ENCODE measurements at places on chromosomes 7 and 10.

DNA sequence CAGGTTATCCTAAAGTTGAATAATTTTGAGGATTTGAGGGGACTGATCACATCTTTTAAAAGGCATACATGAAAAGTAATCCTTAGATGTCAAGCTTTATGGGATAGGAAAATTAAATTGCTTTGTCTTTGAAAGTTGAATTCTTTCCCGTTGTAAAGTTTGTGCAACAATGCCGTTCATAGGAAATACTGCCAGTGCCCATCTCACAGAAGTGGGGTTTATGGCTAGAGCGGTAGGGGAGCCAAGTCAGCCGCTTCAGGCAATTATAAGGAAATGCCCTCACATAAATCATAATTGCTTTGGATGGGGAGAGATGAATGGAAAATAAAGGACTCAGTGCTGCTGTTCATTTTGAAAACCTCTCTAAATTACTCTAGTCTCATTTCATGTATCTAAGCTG, 18.1 kb downstream of the CDC123 start:
- no peak for DNase-seq

- DNase-seq: no peak
These were observed 44.1 kb downstream of the RALA start for GRCh38 chr7:39667341-39667923.

GRCh38 chr7:94510582-94511496, 1.2 kb downstream of the CASD1 start:
- DNase-seq: no peak

DNA sequence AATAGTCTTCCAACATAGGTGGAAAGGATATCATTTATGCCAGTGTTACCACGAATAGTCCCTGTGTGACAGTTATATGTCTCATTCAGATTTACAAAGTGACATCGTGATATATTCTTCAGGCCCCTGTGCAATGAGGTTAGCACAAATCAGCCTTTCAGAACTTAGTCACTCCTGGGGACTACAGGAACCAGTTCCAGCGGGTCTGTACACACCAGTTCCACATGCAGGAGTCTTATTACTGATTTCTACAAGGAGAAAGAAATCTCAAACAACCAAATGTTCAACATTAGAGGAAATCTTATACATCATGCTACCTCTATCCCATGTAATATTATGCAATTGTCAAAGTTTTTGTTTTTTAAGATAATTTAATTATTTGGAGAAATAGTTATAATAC, 4.4 kb upstream of the WDR91 start:
- DNase-seq: no peak

DNA sequence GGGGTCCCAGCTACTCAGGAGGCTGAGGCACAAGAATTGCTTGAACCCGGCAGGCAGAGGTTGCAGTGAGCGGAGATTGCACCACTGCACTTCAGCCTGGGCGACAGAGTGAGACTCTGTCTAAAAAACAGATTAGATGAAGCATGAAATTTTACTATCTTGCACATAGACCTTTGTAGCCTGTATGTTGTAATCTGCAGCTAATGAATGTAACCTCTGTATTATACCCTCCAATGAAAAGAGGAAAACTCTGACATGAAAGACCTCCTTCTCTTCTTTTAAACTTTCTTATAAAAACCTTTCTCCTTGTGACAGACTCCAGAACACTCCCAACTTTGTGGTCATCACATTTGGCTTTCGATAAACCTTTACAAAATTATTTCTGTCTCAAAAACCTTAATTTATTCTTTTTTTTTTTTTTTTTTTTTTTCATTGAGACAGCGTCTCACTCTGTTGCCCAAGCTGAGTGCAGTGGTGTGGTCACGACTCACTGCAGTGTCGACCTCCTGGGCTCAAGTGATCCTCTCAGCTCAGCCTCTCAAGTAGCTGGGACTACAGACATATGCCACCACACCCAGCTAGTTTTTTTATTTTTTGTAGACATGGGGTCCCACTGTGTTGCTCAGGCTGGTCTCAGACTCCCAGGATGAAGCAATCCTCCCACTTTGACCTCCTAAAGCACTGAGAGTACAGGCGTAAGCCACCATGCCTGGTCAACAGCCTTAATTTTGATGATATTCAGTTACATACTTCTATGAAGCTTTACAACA, 97.4 kb downstream of the SVOPL start:
- no peak for DNase-seq

DNA sequence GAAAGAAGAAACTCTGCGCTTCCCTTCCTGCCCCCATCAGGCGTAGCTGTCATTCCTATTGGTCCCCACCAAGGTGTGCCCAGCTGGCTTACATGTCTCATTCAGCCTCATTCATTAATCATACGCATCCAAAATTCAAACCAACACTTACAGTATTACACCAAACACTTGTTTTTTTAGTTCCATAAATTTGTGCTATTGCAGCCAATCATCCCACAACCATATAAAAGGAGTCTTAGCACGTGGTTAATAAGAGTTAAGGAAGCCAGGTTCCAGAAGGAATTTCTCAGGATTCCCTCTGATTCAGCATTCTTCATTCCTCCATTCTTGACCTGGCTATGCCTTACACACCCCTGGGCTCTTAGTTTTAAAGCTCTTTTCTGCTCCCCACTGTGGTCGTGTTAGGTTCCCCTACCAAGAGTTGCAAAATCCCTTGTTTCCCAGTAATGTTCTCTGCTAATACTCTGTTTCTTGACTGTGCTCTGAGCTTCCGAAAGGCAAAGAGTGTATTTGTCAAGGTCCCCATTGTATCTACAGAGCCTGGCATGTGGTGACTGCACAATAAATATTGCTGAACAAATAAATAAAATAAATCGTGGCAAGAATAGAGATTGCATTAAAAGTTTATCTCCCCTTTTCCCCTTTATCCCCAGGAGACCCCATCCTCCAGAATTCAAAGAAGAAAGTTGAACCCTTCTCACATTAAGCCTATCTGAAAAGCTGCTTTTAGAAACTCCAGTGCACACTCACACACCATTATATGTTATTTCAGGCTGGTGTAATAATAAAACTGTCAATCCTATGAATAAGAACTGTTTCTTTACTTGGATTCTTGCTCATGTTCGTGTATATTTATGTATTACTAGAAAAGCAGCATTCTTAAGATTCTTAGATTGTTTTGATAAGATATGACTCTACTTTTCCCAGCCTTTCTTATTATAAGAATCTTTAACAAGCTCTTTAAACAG, 514.4 kb downstream of the INHBA start:
- peak; percentile 69 for DNase-seq

- DNase-seq: no peak
These were observed 122.4 kb downstream of the ZNF248 start for GRCh38 chr10:37734971-37735370.

GRCh38 chr10:15333909-15334649, 37.0 kb downstream of the FAM171A1 start:
- no peak for DNase-seq

- no peak for DNase-seq
These were observed 25.9 kb downstream of the CFAP46 start for GRCh38 chr10:132916421-132916841.

Data from AG04449 (cell line).